ENCODE measurements at places on chromosomes 6 and 20. TPM values are rescaled to one million over a fixed set of nuclear protein-coding genes. Genes with fewer than 3 reads are reported as not detected.
A peak's percentile ranks its signal among the peaks of the same experiment; 100 is the strongest.

The TNNC2 gene
- not detected for total RNA-seq

The CFAP61 gene
- total RNA-seq: not detected

GRCh38 chr6:63804381-63804956 lies 168.9 kb downstream of the PHF3 start:
- DNase-seq: peak; percentile 92

DNA sequence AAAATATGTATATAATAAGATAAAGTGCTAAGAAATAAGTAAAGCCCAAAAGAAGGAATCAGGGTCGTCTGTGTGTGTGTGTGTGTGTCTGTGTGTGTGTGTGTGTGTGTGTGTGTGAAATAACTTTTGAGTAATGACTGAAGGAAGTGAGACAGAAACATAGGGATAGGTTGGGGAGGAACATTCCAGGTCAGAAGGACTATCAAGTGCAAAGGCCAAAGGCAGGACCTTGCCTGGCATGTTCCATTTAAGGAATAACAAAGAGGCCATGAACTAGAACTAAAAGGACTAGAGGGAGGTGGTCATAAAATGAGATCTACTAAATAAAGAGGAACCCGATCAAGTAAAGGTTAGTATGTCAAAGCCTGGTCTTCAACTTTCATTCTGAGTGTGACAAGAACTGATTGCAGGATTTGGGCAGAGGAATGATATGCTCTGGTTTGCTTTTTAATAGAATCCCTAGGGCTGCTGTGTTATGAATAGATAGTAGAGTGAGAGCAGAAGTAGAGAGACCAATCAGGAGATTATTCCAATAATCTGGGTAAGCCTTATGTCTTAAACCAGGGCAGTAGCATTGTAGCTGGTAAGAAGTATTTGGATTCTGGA lies 6.9 kb downstream of the ENPP3 start:
- no peak for DNase-seq

DNA sequence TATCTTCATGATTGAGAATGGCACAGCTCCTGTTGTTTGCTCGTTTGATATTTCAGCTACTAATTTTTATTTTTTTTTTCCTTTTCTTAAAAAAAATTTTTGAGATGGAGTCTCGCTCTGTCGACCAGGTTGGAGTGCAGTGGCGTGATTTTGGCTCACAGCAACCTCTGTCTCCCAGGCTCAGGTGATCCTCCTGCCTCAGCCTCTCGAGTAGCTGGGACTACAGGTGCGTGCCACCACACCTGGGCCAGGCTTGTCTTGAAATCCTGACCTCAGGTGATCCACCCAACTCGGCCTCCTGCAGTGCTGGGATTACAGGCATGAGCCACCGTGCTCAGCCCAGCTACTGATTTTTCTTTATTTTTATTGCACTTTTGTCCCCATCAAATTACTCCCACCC lies 150.2 kb upstream of the SIM1 start:
- DNase-seq: no peak

DNA sequence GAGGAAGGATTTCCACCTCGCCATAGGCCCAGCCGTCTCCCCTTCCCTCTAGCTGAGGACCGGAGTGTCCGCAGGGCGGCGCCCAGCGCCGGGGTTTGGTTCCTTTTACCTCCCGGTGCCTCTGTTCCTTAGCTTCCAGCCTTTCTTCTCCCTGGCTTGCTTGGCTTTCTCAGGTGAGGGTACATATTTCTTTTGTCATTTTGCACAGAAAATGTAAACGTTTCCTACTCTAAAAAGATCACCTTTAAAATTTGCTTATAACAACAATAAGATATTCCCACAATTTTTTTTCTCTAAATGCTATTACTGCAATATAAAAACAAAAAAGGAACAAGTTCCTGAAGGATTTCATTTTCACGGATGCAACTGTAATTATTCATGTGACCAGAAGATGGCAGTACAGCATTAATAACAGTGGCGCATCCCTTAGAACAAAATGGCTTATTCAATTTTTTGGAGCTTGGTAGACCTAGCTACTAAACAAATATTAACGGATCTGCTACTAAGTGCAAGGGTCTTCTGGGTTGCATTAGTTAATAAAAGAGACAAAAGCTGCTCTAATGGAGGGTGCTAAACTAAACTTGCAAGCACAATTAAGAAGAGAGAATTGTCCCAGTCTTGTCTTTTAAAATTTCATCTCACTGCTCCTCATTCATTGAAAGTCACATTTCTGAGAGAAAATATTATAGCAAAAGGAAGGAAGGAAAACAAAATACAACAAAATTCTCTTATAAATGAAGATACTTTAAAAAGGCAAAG lies 172.9 kb downstream of the ADGRG6 start:
- DNase-seq: peak; percentile 60

Measured in foreskin keratinocyte (primary cell).